NCI-H1694 treated with DMSO at 0.1 percent for 48 hours (cell line): ENCODE measurements at places on chromosomes 16 and 17.

DNA sequence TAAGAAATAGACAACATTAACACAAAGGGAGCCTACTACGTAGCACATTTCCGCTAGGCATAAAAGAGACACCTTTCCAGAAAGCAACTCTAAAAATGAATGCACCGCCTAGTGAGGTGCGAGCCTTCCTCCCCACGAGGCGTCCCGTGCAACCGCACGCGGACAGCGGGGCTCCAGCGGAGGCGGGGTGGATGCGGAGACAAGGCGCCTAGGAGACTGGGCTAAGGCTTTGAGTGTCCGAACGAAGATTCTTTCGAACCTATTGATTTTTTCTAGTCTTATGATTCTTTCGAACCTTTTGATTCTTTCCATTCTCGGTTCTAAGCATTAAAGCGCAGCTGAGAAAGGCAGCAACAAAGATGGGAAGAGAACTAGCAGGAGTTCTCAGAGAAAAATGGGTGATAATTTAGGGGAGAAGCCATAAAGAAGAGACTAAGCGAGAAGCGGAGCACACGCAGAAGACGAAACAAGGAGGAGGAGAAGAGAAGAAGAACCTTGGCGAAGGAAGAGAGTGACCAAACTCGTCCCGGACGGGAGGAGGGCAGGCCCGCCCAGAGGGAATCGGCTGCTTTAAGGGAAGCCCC is 394 bp upstream of the CPD start:
- no peak for DNase-seq

DNA sequence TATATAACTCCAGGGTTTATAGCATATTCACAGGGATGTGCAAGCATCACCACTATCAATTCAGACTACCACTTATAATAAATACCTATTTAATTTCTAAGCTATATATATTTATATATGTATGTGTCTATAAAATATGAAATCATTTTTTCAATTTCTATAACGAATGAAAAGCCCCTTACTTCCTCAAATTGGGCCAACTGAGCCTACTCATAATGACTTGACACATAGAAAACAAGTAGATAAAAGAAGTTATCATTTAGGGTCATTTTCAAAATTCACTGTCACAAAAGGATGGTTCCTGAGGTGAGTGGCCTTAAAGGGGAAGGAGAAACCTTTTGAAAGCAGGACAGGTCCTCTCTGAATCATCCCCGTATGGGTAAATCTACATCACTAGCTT is 114.1 kb downstream of the ADCY9 start:
- no peak for DNase-seq

DNA sequence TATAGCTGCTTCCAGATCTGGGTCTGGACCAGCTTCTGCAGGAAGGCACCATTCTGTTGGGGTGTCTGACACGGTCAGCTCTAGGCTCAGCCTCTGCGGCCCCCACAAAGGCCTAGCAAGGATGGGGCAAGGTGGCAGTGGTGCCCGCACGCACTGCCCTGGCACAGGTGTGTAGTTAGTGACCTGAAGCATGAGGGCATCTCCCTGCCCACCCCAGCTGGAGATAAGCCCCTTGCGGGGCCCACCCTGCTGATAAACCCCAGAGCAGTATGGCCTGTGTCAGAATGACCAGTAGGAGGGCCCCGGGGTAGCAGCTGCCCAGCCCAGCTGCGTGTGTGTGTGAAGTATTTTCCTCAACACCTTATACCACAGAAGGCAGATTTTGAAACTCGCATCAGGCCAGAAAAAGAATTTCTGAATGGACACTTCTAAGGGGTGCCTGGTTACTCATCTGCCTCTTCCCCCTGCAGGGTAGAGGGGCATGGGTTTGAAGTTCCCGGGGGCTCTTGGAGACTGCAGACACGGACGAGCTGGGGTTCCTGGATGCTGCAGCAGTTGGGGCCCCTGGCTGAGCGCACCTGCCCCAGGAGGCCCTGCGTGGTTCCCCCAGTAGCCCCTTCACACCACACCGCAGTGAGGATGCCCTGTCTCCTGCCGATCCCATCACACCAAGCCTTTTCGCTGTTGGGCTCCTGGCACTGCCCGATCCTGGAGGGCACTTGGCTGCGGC is 4.5 kb downstream of the ARHGDIA start:
- DNase-seq = no peak

DNA sequence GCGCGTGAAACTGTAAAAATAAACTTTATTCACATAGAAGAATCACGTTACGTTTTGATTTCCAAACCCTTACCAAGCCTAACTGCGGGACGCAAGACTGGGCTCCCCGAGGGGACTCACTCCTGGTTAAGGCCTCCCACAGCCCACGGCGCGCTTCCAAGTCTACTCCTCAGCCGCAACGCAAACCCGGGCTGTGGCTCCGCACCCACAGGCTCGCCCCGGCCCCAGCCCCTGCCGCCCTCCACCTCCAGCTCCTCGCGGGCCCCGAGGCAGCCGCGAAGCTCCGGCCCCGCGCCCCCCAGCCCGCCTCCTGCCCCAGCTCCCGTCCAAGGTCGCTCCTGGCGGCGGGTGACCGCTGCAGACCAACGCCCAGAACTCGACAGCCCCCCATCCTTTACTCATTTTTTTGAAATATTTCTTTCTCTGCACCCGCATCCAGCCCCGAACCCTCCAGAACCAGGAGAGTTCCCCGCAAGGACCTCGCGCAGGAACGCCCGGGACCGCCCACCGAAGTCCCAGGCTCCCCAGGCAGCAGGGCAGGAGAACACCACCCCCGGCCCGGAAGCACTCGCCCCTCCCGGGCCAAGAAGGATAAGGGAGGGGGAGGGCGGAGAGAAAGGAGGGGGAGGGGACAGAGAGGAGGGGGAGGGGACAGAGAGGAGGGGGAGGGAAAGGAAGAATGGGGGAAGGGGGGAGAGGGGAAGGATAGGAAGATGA is 912 bp downstream of the USP22 start:
- peak; percentile 45 for DNase-seq

DNA sequence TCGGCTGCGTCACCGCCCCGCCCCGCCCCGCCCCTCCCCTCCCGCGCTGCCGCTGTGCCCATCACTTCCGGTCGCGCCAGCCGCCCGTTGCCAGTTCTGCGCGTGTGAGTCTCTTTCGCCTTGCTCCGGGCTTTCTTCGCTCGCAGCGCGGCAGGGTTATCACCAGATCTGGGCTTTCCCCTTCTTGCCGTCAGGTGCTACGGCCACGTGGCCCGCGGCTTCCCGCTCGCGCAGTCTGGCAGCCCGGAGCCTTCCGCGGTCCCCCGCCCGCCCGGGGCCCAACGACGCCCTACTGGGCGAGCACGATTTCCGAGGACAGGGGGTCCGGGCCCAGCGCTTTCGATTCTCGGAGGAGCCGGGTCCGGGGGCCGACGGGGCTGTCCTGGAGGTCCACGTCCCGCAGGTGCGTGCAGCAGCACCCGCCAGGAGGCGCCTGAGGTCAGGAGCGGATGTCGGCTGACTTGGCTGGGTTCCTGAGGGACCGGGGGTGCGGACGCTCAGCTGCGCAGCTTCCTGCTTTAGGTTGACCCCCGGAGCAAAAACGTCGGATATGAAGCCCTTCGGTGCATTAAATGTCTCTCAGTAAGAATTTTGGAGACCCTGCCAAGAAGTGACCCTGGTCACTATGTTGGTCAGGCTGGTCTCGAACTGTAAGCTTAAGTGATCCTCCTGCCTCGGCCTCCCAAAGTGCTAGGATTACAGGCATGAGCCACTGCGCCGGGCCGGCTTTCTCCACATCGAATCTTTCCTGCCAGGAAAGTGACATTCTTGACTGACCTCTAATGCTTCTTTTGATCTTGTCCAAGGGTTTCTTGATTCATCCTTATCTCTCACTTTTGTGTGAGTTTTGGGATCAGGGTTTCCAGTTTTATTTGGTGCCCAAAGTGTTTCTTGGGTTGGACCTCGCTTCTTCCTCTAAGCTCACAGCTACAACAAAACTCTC is at the start of gene METTL23:
METTL23 (plus strand) TSS at position 64 of the 943 bp plus-strand sequence. CDS start 2,872 bp downstream, outside the sequence.
- no peak for DNase-seq

DNA sequence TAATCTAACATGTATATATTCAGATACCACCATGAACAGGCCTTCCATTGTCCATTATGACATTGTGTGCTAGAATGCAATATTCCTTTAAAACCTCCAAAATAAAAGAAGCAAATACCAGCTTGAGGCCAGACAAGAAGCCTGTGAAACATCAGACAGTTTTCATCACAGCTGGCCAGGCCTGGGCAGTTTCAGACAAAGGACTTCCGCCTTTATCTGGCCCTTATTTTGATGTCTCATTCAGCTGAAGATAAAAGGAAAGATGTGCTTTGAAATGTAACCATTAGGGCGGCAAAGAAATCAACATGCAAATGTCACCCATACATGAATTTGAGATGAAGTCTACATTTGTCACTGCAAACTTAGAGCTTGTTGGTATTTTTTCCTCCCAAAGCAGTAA is 737.5 kb downstream of the KCNJ2 start:
- no peak for DNase-seq

DNA sequence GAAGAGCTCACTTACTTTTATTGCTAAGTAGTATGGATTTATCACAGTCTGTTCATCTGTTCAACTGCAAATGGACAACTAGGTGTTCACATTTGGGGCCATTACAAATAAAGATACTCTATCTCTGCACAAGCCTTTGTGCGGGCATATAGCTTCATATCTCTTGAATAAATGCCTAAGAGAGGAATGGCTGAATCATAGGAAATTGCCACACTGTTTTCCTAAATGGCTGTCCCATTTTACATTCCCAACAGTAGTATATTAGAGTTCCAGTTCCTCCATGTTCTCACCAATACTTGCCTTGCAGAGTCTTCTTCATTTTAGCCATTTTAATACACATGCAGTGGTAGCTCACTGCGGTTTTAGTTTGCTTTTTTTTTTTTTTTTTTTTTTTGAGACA is 20.5 kb downstream of the NSMCE1 start:
- DNase-seq = no peak

- no peak for DNase-seq
Measured at GRCh38 chr17:62725791-62726249, 82.3 kb downstream of the MARCHF10 start.

DNA sequence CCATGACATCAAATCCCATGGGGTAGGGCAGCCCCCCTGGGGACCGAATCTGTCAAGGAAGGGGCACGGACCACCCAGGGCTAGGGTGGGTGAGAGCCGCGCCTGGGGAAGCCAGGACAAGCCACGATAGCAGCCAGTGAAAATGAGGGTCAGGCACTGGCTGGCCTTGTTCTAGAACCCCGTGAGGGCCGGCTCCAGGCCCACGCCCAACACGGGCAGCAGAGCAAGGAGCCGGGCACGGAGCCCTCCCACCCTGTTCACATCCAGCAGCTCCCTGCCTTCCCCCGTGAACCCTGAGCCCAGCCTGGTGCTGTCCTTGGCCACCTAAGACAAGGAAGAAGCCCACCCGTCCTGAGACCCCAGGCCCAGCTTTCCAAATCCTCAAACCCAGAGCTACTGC is 256.7 kb downstream of the PARN start:
- DNase-seq = no peak

GRCh38 chr16:89072548-89073130 is 21.0 kb upstream of the ACSF3 start:
- DNase-seq = no peak

GRCh38 chr17:50909765-50910605 is 43.8 kb upstream of the TOB1 start:
- no peak for DNase-seq

DNA sequence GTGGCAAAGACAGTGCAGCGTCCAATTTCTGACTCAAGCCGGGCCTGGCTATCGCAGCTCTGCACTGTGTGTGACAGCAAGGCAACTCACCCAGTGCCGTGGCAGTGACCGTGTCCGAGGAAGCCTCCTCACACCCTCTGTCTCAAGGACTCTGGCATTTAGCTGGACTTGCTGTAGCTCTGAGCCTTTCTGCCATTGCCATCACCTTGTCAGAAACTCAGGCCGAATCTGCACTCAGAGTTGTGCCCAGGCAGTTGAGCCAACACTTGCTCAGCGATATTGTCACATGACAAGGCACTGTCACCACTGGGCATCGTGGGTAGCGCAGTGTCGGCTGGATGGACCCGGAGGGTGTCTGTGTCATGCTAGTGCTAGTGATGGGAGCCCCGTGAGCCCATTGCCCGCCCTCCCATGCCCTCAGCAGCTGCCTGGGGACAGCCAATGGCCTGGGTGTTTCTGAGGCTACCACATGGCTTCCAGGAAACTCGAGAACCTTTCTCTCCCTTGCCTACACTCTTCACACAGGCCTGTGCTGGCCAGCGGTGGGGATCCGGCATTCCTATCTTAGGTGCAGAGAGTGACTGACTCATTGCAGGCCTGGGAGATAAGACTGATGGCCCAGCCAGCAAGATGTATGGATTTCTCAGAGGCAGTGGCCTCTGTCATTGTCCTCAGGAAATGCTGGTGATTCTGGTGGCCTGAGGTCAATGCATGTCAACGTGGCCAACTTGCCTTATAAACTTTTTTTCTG is 22.1 kb upstream of the STH start:
- DNase-seq = no peak

DNA sequence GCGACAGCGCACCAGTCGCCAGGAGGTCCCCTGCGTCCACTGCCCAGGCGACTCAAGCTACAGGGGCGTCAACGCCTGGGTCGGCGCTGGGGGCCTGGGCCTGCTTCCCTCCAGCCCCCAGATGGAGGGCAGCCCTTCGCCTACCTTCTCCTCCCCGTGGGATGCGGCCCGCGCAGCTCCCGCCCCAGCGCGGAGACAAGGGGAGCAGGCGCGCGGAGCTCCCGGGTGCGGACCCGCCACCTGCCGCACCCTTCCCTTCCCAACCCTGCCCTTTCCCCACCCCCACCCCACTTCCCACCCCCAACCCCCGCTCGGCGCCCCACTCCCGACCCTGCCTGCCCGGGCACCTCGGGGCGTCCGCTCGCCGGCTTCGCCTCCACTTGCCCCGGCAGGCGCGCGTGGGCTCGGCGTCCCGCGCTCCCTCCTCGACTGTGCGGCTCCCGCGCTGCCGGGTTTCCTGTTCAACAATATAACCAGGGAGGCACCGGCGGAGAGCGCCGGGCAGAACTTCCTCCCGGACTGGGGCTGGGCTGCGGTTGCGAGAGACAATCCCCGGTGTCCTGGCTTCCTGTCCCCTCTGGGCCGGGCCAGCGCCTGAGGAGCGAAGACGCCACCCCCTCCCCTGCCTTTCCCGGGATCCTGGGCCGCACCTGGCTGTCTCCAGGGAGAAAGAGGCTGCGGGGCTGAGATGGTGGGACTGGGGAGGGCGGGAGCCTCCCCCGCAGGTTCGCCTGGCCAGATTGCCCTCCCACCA is at the start of gene ARHGAP27:
ARHGAP27 (minus strand) TSS at position 466 of the 754 bp plus-strand sequence. CDS start 2,591 bp downstream, outside the sequence.
- DNase-seq = no peak

DNA sequence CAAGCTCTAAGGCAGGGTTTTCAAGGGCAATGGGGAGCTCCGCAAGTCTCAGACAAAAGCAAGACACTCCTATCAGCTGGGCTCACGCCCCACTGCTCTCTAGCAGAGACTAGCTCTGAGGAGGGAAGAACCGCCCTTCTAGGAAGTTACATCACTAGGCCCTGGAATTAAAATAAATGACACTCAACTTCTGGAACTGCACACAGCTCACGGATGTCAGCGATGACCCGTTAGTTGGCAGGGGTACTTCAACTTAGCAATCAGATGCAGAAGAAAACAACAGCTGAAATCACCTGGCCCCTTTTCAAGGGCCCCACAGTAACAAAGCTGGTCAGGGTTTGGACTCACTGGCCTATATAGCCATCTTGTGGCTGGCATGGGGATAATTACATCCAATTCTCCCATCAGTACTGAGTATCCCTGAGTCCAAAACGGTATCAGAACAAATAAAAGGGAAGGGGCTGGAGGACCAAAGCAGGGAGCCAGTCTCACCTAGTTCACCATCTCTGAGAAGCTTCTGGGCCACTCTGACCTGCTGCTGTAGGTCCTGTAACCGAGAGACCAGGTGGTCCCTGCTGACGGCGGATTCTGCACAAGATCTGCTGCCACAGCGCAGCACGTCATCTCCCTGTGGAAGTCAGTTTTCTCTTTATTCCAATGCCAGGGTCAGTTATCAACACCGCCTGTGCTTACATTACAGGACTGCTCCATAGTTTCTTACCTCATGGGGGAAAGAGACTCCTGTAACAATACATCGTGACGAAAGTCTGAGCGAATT is 22.2 kb downstream of the SERPINF1 start:
- peak; percentile 22 for DNase-seq
